ENCODE measurements at places on chromosomes 1 and 21.

- DNase-seq: no peak
Measured at GRCh38 chr1:100794748-100795645, 75.5 kb downstream of the VCAM1 start.

DNA sequence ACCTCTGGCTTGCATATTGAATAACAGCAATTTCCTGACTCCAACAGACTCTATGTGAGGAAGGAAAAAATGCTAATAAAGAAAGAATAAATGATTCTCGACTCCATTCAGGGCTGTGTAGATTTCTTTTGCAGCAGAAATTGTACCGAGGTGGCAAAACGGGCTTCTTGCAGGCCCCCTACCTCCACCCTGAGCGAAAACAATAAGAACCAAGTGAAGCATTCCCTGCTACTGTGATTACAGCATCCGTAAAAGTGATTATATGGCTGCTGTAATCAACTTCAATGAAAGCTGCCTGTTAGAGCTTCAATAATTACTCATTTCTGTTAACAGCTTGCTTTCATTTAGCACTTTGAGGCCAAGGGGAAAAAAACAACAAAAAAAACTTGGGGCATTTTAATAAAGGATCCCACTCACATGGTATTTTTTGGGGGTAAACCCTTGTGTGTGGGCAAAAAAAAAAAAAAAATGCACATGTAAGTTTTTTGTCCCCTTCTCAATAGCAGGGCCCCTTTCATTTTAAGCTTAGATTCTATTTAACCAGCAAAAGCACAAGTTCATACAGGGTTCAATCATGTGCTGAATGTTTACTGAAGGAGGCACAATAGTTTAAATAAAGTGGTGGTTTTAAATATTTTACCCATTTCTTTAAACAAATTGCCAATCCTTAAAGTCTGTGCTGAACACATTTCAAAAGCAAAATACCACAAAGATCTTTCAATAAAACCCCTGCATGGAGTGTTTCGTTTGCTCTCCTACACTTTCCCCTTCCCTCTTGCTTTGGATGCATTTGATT, 271.6 kb downstream of the LMO4 start:
- no peak for DNase-seq

DNA sequence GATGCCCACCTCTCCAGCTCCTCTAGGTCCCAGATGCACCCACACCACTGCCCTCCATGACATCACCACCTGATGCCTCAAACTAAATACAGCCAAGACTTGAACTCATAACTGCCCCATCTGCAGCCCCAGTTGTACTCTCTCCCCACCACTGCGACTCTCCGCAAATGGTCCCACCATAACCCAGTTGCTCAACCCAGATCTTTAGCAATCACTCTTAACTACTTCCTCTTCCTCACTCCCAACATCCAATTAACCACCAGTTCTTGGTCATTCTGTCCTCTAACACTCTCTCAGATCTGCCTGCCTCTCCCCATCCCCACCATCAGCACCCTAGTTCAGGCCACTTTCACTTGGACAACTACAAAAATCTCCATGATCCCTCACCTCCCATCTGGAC, 36.8 kb upstream of the PLA2G2C start:
- no peak for DNase-seq

DNA sequence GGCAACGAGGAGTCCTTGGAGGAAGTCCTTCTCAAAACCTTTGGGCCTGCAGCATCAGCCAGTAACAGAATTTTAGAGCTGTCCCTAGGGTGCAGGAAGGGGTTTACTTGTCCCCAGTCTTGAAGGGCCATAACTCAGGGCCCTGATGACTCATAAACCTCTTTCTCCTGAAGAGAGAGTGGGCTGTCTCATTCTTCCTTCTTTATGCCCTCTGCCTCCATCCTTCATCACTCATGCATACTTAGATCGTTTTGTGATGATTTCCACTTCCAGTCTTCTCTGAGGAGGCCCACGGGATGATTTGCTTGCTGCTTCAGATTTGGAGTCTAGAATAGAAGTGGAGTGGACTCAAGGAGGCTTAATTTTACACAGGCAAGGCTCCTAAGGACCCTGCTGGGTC, 60.2 kb downstream of the NDUFS5 start:
- no peak for DNase-seq

GRCh38 chr1:157069601-157070000, 24.1 kb upstream of the ARHGEF11 start:
- DNase-seq: no peak

DNA sequence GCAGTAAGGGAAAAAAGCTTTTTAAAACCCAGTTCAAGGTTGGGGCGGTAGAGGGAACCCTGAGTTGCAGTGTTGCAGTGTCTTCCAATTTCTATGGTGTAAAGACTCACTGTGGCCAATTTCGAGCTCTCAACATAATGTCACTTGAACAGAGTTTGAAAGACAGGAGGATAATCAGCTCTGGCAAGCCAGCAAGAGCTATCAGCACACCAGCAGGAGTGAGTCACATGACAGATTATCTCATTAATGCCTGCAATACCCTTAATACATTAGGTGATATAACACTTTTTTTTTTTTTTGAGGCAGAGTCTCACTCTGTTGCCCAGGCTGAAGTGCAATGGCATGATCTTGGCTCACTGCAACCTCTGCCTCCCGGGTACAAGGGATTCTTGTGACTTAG, 22.8 kb downstream of the SLC9C2 start:
- no peak for DNase-seq

DNA sequence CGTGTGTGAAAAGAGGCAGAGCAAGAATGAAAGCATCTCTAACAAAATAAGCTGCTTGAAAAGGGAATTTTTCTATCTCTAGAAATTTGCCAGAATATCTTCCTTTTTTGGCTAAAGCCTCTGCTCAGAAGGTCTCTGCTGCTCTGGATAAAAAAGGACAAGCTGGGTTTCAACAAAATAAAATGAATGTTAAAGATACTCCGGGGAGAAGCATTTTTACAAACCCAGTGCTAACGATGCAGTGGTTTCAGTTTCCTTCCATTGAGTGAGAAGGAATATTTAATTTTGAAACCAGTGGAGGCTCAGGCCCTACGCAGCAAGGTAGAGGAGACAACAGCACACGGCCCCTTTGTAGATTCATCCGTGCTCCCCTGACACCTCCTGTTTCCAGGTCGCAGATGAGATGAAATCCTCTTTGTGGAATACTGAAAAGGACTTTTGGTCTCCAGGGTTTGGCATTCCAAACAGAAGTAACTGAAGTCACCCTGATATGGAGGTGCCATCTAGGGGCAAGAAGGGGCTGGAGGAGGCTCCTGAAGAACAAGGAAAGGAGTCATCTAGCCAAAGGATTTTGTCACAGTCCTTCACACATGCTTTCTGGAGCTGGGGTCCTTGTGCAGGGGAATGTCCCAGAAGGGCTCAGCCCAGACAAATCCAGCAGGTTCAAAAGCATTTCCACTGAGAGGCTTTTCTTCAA, 65.7 kb upstream of the SYT6 start:
- DNase-seq: no peak

- DNase-seq: no peak
Measured at GRCh38 chr1:82946096-82946605, 1052.8 kb downstream of the TTLL7 start.
